ENCODE measurements at places on chromosomes 1 and 21. TPM values are rescaled to one million over a fixed set of nuclear protein-coding genes. Genes with fewer than 3 reads are reported as not detected.

LSM10 gene
- total RNA-seq = 35.7 TPM

SPRR2F gene
- total RNA-seq = not detected

ZNF593 gene
- 13.4 TPM for total RNA-seq

GGPS1 gene
- total RNA-seq = 47.8 TPM

KIAA1614 gene
- total RNA-seq = 0.33 TPM

OR6N1 gene
- 0.37 TPM for total RNA-seq

GRCh38 chr1:157995583-157996169 lies 2.2 kb downstream of the KIRREL1 start:
- no peaks in the 10 kb centered on the region for H3K27me3 ChIP-seq
- no peak overlapping the region for H3K4me3 ChIP-seq
- H3K36me3 ChIP-seq = no peaks in the 10 kb centered on the region
- no peak overlapping the region for H3K27ac ChIP-seq
- H3K4me1 ChIP-seq = no peaks in the 10 kb centered on the region
- DNase-seq = no peak

- H3K27ac ChIP-seq = peak overlapping the region; percentile 84
- no peaks in the 10 kb centered on the region for H3K36me3 ChIP-seq
- H3K4me1 ChIP-seq = peaks cover 31% of the 10 kb centered on the region
- no peaks in the 10 kb centered on the region for H3K27me3 ChIP-seq
- DNase-seq = peak; percentile 42
Measured at GRCh38 chr21:35528116-35529042, 479.3 kb upstream of the RUNX1 start.

- H3K36me3 ChIP-seq = no peaks in the 10 kb centered on the region
- no peaks in the 10 kb centered on the region for H3K4me1 ChIP-seq
- DNase-seq = no peak
- no peak overlapping the region for H3K27ac ChIP-seq
- H3K4me3 ChIP-seq = no peak overlapping the region
Measured at GRCh38 chr1:236407059-236407458, 13.0 kb downstream of the EDARADD start.

DNA sequence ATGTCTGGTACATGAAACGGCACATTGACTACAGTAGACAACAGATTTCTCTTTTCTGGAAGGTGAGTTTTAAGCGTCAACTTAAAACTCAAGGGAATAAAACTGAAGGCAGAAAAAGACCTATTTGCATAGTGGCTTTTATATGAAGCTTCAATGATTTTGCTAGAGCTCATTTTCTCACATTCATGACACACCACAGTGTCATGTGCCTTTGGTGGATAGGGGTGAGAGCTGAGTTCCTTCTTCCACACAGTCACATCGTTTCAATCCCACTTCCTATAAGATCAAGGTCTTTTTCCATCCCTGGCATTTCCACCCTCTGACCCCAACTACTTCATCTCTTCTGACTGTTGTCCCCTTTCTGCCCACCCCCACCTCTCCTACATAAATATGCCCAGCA lies 31.0 kb downstream of the IL12RB2 start:
- no peaks in the 10 kb centered on the region for H3K36me3 ChIP-seq
- DNase-seq = no peak
- no peak overlapping the region for H3K27ac ChIP-seq
- no peak overlapping the region for H3K4me3 ChIP-seq
- no peaks in the 10 kb centered on the region for H3K27me3 ChIP-seq
- peaks cover 13% of the 10 kb centered on the region for H3K4me1 ChIP-seq

DNA sequence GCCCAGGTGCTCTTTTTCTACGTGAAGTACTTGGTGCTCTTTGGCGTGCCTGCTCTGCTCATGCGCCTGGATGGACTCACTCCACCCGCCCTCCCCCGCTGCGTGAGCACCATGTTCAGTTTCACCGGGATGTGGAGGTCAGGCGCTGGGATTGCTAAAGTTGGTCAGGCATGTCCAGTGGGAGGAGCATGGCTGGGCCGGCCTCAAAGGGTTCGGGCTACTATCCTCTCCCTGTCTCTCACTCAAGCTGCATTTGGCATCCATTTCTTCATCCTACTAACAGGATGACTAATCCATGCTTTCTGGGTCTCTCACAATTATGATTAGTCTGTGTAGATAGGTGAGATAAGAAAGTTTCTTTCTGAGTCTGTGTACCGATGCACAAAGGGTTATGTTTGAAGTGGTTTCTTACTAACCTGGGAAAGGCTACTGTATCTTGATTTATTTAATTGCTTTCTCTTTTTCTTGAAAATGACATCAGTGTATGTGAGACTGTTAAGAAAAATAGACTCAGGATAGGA lies 135.9 kb downstream of the HHAT start:
- H3K27me3 ChIP-seq = no peaks in the 10 kb centered on the region
- H3K27ac ChIP-seq = no peak overlapping the region
- no peaks in the 10 kb centered on the region for H3K4me1 ChIP-seq
- H3K36me3 ChIP-seq = no peaks in the 10 kb centered on the region

- H3K4me1 ChIP-seq = peaks cover 5% of the 10 kb centered on the region
- H3K27ac ChIP-seq = no peak overlapping the region
- H3K27me3 ChIP-seq = no peaks in the 10 kb centered on the region
Measured at GRCh38 chr1:204688776-204689175, 3.2 kb upstream of the LRRN2 start.

- no peak overlapping the region for H3K27ac ChIP-seq
- peaks cover 4% of the 10 kb centered on the region for H3K36me3 ChIP-seq
- H3K4me1 ChIP-seq = no peaks in the 10 kb centered on the region
- no peak overlapping the region for H3K4me3 ChIP-seq
- DNase-seq = no peak
- no peaks in the 10 kb centered on the region for H3K27me3 ChIP-seq
Measured at GRCh38 chr1:58791106-58791505, 7.3 kb upstream of the JUN start.

GRCh38 chr1:167088746-167089417 lies 1.3 kb downstream of the GPA33 start:
- peak overlapping the region; percentile 83 for H3K27ac ChIP-seq
- H3K4me3 ChIP-seq = peak overlapping the region; percentile 45
- no peaks in the 10 kb centered on the region for H3K36me3 ChIP-seq
- no peak for DNase-seq
- peaks cover 36% of the 10 kb centered on the region for H3K4me1 ChIP-seq
- no peaks in the 10 kb centered on the region for H3K27me3 ChIP-seq

GRCh38 chr1:31798433-31799195 lies 17.2 kb downstream of the SPOCD1 start:
- H3K27me3 ChIP-seq = no peaks in the 10 kb centered on the region
- H3K4me3 ChIP-seq = no peak overlapping the region
- no peak for DNase-seq
- no peaks in the 10 kb centered on the region for H3K4me1 ChIP-seq

DNA sequence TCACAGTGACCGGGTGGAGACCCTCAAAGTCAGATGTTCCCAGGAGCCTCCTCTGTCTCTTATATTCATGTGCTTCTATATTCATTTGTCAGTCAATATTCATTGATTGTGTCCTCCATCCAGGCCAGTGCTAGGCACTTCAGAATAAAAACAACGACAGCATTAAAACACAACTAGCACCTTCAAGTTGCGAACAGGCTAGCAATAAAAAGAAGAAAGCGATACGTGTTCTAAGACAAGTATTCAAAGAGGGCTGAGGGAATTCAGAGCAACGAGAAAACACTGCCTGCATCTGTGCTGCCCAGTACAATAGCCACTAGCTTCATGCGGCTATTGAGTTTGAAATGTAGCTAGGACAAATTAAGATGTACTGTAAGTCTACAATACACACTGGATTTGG lies 138.0 kb downstream of the PLXNA2 start:
- no peak for DNase-seq
- no peaks in the 10 kb centered on the region for H3K4me1 ChIP-seq
- H3K27ac ChIP-seq = no peak overlapping the region
- no peak overlapping the region for H3K4me3 ChIP-seq

DNA sequence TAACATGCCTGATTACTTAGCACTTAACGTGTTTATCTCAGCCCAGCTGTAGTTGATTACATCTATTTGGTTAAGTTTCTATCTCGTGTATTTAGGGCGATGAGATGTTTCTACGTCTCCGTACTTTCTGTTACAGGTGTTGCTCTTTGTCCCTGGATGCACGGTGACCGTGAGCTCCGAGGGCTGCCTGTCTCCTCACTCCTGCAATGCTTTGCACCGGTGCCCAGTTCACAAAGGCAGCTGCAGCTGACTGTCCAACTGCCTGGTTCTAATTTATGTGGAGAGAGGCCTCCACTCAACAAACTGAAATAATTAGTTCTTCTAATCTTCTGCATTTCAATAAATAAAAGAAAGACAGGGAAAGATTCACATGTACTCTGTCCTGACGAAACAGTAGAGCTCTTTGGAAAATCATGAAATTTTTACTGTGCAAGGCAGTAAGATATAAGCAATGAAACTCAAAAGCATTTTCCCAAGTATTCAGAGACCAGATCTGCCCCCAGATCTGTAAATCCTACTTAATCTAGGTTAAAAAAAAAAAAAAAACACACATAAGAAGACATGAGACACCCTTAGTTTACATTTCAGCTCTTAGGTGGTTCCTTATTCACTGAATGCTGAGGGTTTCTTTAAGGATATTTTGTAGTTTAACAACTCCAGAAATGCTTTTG lies 108.2 kb downstream of the TGFBR3 start:
- no peak for DNase-seq
- no peaks in the 10 kb centered on the region for H3K27me3 ChIP-seq
- H3K27ac ChIP-seq = no peak overlapping the region
- no peak overlapping the region for H3K4me3 ChIP-seq

DNA sequence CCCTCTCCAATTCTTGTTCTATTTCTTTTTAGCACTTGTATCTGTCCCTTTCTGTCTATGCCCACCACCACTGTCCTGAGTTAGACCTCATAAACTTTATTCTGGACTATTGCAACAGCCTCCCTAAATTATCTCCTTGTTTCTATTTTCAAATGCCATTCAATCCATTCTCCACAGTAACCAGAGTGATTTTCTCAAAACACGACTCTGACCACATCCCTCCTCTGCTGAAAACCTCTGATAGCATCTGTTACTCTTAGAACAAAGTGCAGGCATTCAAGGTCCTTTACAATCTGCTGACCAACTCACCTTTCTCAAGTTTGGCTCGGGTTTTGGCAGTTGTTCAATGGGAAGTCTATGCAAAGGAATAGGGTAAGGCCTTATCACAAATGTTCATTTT lies 22.8 kb upstream of the GPX7 start:
- no peak for DNase-seq
- no peak overlapping the region for H3K27ac ChIP-seq
- H3K4me3 ChIP-seq = no peak overlapping the region
- no peaks in the 10 kb centered on the region for H3K27me3 ChIP-seq
- H3K36me3 ChIP-seq = no peaks in the 10 kb centered on the region

Measured in naive thymus-derived CD4-positive, alpha-beta T cell (primary cell).